Activated CD4-positive, alpha-beta T cell treated with anti-CD3 and anti-CD28 coated beads, Interleukin-2, amount 50 U/mL, for 24 hours (primary cell): ENCODE measurements at places on chromosomes 4 and X.

GRCh38 chr4:138773321-138773720 lies 242.3 kb upstream of the NOCT start:
- DNase-seq = no peak

DNA sequence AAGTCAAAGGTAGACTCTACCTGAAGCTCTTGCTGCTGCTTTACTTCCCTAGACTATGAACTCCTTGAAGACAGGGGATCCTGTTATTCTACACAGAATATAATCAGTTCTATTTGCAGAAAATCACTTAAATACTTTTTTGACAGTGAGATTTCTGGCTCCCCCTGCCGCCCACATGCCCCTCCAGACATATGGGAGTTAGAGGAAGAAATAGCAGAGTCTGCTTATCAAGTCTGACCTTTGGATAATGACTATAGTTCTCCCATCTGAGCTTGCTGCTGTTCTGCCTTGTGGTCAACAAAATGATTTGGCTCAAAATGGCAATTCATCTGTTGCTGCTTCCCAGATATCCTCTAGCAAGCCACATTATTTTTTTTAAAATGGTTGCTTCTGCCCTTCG lies 101.1 kb downstream of the ENOX2 start:
- DNase-seq = no peak

GRCh38 chrX:67426946-67427345 lies 116.9 kb upstream of the AR start:
- DNase-seq = no peak

- DNase-seq = no peak
Observed at GRCh38 chrX:96696462-96696861, 11.8 kb downstream of the DIAPH2 start.
